CD4-positive, alpha-beta T cell treated with Interleukin-2 at 100 ng/mL for 4 hours (primary cell): ENCODE measurements at places on chromosomes 1 and 21.

DNA sequence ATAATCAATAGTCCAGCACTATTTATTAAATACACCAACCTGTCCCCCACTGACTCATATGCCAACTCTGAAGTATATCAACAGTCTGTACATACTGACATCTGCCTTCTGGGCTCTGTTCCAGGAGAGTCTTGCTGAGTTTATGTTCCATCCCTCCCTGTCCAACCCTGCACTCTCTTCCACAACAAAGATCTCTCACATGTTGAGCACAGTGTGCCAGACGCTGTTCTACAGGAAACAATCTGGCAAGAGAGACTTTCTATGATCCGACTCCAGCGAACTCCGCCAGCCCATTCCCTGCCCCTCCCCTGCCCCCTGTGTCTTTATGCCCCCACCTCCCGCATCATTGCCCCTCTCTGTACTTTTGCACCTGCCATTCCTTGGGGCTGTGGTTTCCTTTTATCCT, 3.4 kb downstream of the LACTBL1 start:
- DNase-seq = no peak

- no peak for DNase-seq
Observed at GRCh38 chr1:31510853-31511789, 65.2 kb upstream of the TINAGL1 start.

- peak; percentile 49 for DNase-seq
Observed at GRCh38 chr1:207362962-207363860, 41.7 kb downstream of the CD55 start.

- DNase-seq = no peak
Observed at GRCh38 chr1:194503209-194503608, 1316.8 kb upstream of the B3GALT2 start.

DNA sequence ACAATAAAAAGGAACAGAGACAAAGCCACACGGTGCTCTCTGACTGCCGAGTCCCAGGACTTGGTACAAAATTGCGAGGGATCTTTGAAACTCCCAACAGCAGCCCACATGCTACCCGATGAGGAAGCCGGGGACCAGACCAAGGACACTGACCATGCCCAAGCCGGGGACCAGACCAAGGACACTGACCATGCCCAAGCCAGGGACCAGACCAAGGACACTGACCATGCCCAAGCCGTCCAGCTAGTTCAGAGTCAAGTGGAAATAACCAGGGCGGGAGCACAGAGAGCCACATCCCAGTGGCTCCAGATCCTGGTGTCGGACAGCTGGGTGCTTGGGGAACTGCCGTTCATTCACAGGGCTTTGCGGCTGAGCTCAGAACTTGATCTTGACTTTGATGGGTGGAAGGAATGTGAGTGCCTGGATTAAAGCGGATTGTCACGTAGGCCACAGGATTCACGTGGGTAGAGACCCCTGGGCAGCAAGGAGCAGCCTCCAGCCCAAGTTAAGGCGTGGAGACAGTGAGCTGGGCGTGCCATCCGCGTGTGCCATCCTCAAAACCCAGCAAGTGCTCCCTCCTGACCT, 16.5 kb upstream of the TRAPPC10 start:
- DNase-seq = no peak

- no peak for DNase-seq
Observed at GRCh38 chr1:223704921-223705878, 7.1 kb upstream of the CAPN2 start.

GRCh38 chr1:46512135-46512791, 22.6 kb downstream of the DMBX1 start:
- DNase-seq = no peak
